ENCODE measurements at places on chromosomes 3 and 15. TPM values are rescaled to one million over a fixed set of nuclear protein-coding genes. Genes with fewer than 3 reads are reported as not detected.

KLF15 gene
- 0.94 TPM for polyA plus RNA-seq

OXSR1 gene
- 13.2 TPM for polyA plus RNA-seq

SCAANT1 gene
- polyA plus RNA-seq, result not detected

IL17RD gene
- 0.56 TPM for polyA plus RNA-seq

PARP16 gene
- polyA plus RNA-seq, result 1.7 TPM

RFT1 gene
- 8.6 TPM for polyA plus RNA-seq

ANKUB1 gene
- not detected for polyA plus RNA-seq

WNT5A gene
- polyA plus RNA-seq, result 9.9 TPM

CD86 gene
- polyA plus RNA-seq, result not detected

ALG1L2 gene
- 0.46 TPM for polyA plus RNA-seq

DAPK2 gene
- 0.46 TPM for polyA plus RNA-seq

P4HTM gene
- polyA plus RNA-seq, result 105 TPM

CCR9 gene
- polyA plus RNA-seq, result not detected

CEMIP gene
- polyA plus RNA-seq, result 2.6 TPM

PARP15 gene
- 2.2 TPM for polyA plus RNA-seq

LRRC28 gene
- 16.1 TPM for polyA plus RNA-seq

HYKK gene
- polyA plus RNA-seq, result 15.1 TPM

C3orf70 gene
- 4.6 TPM for polyA plus RNA-seq

PLSCR5 gene
- not detected for polyA plus RNA-seq

ATP1B3 gene
- polyA plus RNA-seq, result 144 TPM

BCL2A1 gene
- polyA plus RNA-seq, result not detected

C3orf20 gene
- polyA plus RNA-seq, result not detected

C3orf80 gene
- polyA plus RNA-seq, result 11.7 TPM

RCCD1 gene
- polyA plus RNA-seq, result 1.2 TPM

MEGF11 gene
- polyA plus RNA-seq, result 1.1 TPM

SLC25A20 gene
- 6.6 TPM for polyA plus RNA-seq

OCA2 gene
- not detected for polyA plus RNA-seq

ABHD17C gene
- 16.1 TPM for polyA plus RNA-seq

PARP6 gene
- polyA plus RNA-seq, result 85.5 TPM

GHRL gene
- not detected for polyA plus RNA-seq

CPA3 gene
- not detected for polyA plus RNA-seq

TMEM108 gene
- 68.5 TPM for polyA plus RNA-seq

PLCB2 gene
- polyA plus RNA-seq, result not detected

CEP97 gene
- 15.5 TPM for polyA plus RNA-seq

WDR82 gene
- polyA plus RNA-seq, result 13.4 TPM

MANF gene
- 119 TPM for polyA plus RNA-seq

RBPMS2 gene
- polyA plus RNA-seq, result 0.59 TPM

WWTR1 gene
- polyA plus RNA-seq, result 4.8 TPM

UBAP1L gene
- 2.7 TPM for polyA plus RNA-seq

LYZL4 gene
- polyA plus RNA-seq, result not detected

CLDN16 gene
- not detected for polyA plus RNA-seq

NR2E3 gene
- 1.5 TPM for polyA plus RNA-seq

ZIC1 gene
- polyA plus RNA-seq, result 16.1 TPM

MYEF2 gene
- 35.0 TPM for polyA plus RNA-seq

NEK10 gene
- polyA plus RNA-seq, result 22.3 TPM

IGF2BP2 gene
- polyA plus RNA-seq, result not detected

ZNF620 gene
- 0.53 TPM for polyA plus RNA-seq

CLRN1 gene
- not detected for polyA plus RNA-seq
